ENCODE measurements at places on chromosomes 6 and 20. TPM values are rescaled to one million over a fixed set of nuclear protein-coding genes. Genes with fewer than 3 reads are reported as not detected.
A peak's percentile ranks its signal among the peaks of the same experiment; 100 is the strongest.

The HLA-DQA1 gene
- total RNA-seq: not detected

- H3K4me3 ChIP-seq: no peak overlapping the region
- DNase-seq: peak; percentile 32
- H3K36me3 ChIP-seq: no peaks in the 10 kb centered on the region
- H3K4me1 ChIP-seq: peaks cover 58% of the 10 kb centered on the region
Measured at GRCh38 chr20:47568019-47568418, 66.3 kb downstream of the NCOA3 start.

The DEFB132 gene
- total RNA-seq: not detected

GRCh38 chr6:158011980-158012566 lies 30.4 kb downstream of the SYNJ2 start:
- H3K4me3 ChIP-seq: no peak overlapping the region
- H3K4me1 ChIP-seq: peaks cover 98% of the 10 kb centered on the region
- no peak for DNase-seq
- H3K27me3 ChIP-seq: no peaks in the 10 kb centered on the region

DNA sequence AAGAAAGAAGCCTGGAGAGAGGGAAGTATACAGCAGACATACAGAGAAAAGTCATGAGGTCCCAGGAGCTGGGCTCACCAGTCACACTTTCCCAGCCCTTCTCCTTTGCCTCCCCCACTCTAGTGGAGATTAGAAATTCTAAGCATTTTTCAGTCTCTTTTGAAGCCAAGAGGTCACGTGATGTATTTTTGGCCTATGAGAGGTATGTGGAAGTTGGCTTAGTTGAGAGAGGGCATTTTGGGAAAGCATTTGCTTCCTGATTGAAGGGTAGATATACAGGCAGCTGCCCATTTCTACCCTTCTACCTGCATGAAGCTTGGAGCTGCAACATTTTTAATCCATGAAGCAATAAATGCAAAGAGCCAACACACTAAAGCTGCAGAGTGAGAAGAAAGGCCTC lies 106.0 kb upstream of the TNFAIP3 start:
- peaks cover 22% of the 10 kb centered on the region for H3K4me1 ChIP-seq
- DNase-seq: peak; percentile 16
- H3K27ac ChIP-seq: no peak overlapping the region
- H3K36me3 ChIP-seq: no peaks in the 10 kb centered on the region

- no peaks in the 10 kb centered on the region for H3K36me3 ChIP-seq
- no peak overlapping the region for H3K27ac ChIP-seq
- no peaks in the 10 kb centered on the region for H3K27me3 ChIP-seq
- no peaks in the 10 kb centered on the region for H3K4me1 ChIP-seq
Measured at GRCh38 chr6:130140084-130140483, 82.7 kb downstream of the SAMD3 start.

DNA sequence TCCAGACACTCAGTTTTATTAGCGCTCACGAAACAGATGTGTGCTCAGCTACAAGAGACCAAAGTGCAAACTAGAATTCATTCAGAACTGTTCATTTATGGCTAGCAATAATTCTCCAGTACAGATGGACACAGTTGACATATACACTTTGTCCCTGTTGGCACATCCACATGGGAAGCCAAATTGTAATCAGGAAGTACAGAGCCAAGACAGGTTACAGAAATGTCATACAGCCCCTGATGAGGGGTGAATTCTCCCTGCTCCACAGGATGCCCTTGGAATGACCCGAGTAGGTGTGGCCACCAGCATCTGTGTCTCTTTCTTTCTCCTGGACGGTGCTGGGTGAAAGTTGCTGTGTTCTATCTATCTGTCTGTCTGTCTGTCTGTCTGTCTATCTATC lies 7.6 kb downstream of the DHX35 start:
- peaks cover 28% of the 10 kb centered on the region for H3K4me1 ChIP-seq
- no peaks in the 10 kb centered on the region for H3K27me3 ChIP-seq
- DNase-seq: peak; percentile 27
- no peak overlapping the region for H3K27ac ChIP-seq

DNA sequence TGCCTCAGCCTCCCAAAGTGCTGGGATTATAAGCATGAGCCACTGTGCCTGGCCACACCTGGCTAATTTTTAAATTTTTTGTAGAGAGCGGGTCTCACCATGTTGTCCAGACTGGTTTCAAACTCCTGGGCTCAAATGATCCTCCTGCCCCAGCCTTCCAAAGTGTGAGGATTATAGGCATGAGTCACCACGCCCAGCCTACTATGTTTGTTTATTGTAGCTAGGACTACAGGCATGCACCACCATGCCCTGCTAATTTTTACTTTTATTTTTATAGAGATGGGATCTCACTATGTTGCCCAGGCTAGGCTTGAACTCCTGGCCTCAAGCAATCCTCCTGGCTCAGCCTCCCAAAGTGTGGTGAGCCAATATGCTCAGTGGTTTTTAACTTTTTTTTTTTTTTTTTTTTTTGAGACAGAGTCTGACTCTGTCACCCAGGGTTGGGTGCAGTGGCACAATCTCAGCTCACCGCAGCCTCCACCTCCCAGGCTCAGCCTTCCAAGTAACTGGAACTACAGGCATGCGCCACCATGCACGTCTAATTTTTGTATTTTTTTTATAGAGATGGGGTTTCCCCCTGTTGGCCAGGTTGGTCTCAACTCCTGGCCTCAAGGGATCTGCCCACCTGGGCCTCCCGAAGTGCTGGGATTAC lies 12.0 kb upstream of the DDX43 start:
- no peak overlapping the region for H3K27ac ChIP-seq
- no peak for DNase-seq
- H3K27me3 ChIP-seq: no peaks in the 10 kb centered on the region
- H3K4me3 ChIP-seq: no peak overlapping the region
- no peaks in the 10 kb centered on the region for H3K36me3 ChIP-seq

DNA sequence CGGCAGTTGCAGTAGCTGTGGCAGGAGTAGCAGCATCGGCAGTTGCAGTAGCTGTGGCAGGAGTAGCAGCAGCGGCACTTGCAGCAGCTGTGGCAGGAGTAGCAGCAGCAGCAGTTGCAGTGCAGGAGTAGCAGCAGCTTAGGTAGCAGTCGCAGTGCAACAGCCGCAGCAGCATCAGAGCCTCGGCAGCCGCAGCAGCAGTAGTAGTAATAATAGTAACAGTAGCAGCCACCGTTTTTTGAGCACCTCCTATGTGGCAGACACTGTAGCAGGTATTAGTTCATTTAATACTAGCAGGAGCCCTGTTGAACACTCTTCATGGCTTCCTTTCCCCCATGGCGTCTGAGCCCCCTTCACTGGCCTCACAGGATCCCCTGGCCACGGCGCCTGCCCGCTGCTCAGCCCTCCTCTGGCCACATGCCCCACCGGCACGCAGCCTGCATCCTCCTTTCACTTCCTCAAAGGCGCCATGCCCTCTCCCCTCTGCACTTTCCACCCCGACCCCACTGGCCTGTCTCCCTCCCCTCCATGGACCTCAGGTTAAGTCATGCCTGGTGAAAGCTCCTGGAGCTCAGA lies 19.1 kb upstream of the IRF4 start:
- H3K27me3 ChIP-seq: peaks cover 10% of the 10 kb centered on the region
- no peaks in the 10 kb centered on the region for H3K36me3 ChIP-seq
- no peak for DNase-seq
- no peaks in the 10 kb centered on the region for H3K4me1 ChIP-seq

DNA sequence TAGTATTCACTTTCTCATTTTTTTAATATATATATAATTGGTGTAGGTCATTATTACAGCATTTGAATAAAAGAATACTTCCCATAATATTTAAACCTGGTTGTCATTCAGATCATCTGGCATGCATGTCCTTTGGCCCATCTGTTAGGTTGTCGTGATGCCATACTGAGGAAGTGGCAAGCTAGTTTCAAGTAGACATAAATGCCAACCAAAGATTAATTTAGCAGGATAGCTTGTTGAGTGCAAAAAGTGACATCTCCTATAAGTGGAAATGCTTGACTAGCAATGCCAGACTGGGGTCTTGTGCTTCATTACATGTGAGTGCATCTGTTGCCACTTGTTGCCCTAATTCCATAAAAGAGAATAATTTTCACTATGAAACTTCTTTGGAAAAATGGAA lies 1044.7 kb downstream of the GRIK2 start:
- DNase-seq: no peak
- no peaks in the 10 kb centered on the region for H3K36me3 ChIP-seq
- no peak overlapping the region for H3K4me3 ChIP-seq
- no peak overlapping the region for H3K27ac ChIP-seq
- H3K27me3 ChIP-seq: no peaks in the 10 kb centered on the region
- H3K4me1 ChIP-seq: no peaks in the 10 kb centered on the region

- no peaks in the 10 kb centered on the region for H3K36me3 ChIP-seq
- H3K27ac ChIP-seq: no peak overlapping the region
- H3K27me3 ChIP-seq: no peaks in the 10 kb centered on the region
- H3K4me3 ChIP-seq: no peak overlapping the region
Measured at GRCh38 chr6:155678361-155678760, 222.7 kb upstream of the NOX3 start.

DNA sequence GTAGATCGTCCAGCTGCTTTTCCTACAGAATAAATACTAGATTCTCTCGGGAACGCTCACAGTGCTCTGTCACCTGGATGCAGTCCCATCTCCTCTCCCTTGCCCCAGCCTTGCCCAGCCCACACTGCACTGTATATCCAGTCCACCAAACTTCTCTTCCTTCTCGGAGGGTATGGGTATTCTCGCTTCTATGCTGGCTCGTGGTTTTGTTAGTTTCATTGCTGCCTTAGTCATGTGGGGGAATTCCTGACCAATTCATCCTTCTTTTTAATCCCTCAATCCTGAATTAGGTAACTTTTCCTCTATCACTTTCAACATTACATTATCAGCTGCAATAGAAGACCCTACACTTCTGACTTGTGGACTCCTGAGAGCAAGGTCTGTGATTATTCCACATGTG lies 252.4 kb downstream of the GMDS start:
- H3K36me3 ChIP-seq: peaks cover 10% of the 10 kb centered on the region
- peaks cover 12% of the 10 kb centered on the region for H3K4me1 ChIP-seq

- no peak overlapping the region for H3K4me3 ChIP-seq
- H3K4me1 ChIP-seq: peaks cover 9% of the 10 kb centered on the region
- H3K27ac ChIP-seq: no peak overlapping the region
- peak; percentile 38 for DNase-seq
- no peaks in the 10 kb centered on the region for H3K36me3 ChIP-seq
Measured at GRCh38 chr6:136103763-136104311, 146.3 kb downstream of the MTFR2 start.

DNA sequence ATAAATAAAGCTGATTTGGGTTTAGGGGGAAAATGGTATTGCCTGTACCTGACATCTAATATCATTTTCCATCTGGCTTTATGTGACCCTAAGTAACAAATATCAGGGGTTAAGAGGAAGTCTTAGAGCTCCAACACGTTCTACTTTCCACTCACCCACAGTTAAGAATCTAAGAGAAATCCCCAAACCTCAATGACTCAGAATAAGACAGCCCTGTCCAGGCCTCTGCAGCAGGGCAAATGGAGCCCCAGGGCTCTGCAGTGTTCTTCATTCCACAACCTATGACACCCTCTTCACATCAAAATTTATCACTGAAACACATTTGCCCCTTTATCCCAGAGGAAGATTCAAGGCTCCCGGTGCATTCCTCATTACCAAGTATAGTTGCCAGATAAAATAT lies 20.3 kb upstream of the TENT5A start:
- H3K36me3 ChIP-seq: no peaks in the 10 kb centered on the region
- peaks cover 76% of the 10 kb centered on the region for H3K4me1 ChIP-seq
- no peaks in the 10 kb centered on the region for H3K27me3 ChIP-seq

DNA sequence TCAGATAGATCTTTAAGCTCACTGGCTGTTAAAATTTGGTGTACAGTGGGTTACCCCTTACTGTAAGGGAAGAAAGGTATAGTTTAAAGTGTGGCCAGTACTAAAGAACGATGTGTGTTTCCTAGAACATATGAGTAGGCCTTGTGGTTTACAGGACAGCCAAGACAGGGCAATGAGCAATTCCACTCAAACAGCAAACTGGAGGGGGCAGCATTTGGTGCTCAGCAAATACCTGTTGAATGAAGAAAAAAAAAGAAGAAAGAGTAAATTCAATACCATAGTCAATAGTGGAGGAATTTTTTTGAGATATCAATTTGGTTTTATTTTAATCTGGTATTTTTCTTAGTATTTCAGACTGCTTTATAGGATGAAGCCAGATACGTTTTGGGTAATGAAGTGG lies 3.8 kb upstream of the NCOA5 start:
- H3K36me3 ChIP-seq: no peaks in the 10 kb centered on the region
- peaks cover 2% of the 10 kb centered on the region for H3K27me3 ChIP-seq
- H3K4me3 ChIP-seq: no peak overlapping the region
- H3K4me1 ChIP-seq: peaks cover 7% of the 10 kb centered on the region
- no peak for DNase-seq

The RBBP8NL gene
- 0.86 TPM for total RNA-seq

The NKX2-2 gene
- total RNA-seq: not detected

DNA sequence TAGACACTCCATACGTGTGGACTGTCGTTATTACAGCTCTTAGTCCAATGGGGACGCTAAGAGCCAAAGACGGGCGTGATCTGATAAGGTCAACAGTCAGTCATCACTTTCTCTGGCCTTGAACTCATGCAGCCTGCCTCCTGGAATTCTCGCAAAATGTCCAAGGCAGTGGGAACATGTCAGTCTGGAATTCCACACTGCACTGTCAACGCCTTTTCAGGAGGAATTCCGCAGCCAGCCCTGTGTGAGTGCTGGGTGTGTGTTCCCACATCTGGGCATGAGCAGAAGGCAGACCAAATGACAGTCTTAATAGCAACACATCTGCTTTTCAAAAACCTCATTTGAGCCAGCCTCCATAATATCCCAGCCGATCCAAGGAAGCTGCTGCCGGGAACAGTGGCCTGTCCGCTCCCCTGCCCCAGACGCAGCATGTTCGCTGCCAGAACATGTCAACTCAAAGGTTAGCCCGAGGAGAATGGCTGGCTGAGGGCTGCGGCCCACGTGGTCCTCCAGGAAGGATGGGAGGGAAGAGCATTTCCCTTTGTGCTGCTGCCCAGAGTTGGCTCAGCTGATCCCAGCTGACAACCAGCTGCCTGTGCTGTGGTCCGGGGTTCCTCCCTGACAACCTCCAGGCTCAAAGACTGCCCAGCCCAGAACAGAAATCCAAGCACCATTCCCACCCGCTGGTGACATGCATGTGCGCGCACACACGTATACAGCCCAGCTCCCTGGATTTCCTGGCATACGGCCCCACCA lies 103.1 kb downstream of the SULF2 start:
- DNase-seq: peak; percentile 81
- H3K4me1 ChIP-seq: peaks cover 33% of the 10 kb centered on the region
- no peaks in the 10 kb centered on the region for H3K36me3 ChIP-seq
- no peak overlapping the region for H3K4me3 ChIP-seq

GRCh38 chr6:26593278-26594130 lies 3.2 kb upstream of the ABT1 start:
- no peak overlapping the region for H3K27ac ChIP-seq
- no peak overlapping the region for H3K4me3 ChIP-seq
- H3K4me1 ChIP-seq: peaks cover 31% of the 10 kb centered on the region
- H3K36me3 ChIP-seq: peaks cover 1% of the 10 kb centered on the region
- DNase-seq: no peak
- H3K27me3 ChIP-seq: no peaks in the 10 kb centered on the region

- no peak overlapping the region for H3K27ac ChIP-seq
- H3K4me3 ChIP-seq: no peak overlapping the region
- no peaks in the 10 kb centered on the region for H3K36me3 ChIP-seq
- DNase-seq: peak; percentile 38
- peaks cover 24% of the 10 kb centered on the region for H3K4me1 ChIP-seq
- no peaks in the 10 kb centered on the region for H3K27me3 ChIP-seq
Measured at GRCh38 chr6:141548966-141549365, 583.8 kb upstream of the GJE1 start.
